ENCODE measurements at places on chromosomes 11 and 22. TPM values are rescaled to one million over a fixed set of nuclear protein-coding genes. Genes with fewer than 3 reads are reported as not detected.

- no peak for DNase-seq
Observed at GRCh38 chr11:91257667-91258066, 967.0 kb upstream of the FAT3 start.

DNA sequence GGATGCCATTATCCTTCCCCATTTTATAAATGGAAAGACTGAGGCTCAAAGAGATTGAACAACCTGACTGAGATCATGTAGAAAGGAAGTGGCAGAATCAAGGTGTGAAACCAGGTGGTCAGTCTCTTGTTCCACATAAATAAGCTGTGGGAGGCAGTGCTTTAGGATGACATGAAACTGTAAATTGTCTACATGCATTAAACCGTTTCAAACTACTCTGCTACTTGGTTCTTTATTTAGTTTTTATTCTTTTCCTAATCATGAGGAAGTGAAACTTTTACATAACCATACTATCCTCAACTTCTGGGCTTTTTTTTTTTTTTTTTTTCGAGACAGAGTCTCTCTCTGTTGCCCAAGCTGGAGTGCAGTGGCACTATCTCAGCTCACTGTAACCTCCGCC, 34.9 kb downstream of the CADM1 start:
- no peak for DNase-seq

GRCh38 chr22:23678133-23678532, 12.7 kb upstream of the RGL4 start:
- DNase-seq: no peak

GRCh38 chr11:119607726-119608125, 121.3 kb downstream of the NECTIN1 start:
- no peak for DNase-seq

DNA sequence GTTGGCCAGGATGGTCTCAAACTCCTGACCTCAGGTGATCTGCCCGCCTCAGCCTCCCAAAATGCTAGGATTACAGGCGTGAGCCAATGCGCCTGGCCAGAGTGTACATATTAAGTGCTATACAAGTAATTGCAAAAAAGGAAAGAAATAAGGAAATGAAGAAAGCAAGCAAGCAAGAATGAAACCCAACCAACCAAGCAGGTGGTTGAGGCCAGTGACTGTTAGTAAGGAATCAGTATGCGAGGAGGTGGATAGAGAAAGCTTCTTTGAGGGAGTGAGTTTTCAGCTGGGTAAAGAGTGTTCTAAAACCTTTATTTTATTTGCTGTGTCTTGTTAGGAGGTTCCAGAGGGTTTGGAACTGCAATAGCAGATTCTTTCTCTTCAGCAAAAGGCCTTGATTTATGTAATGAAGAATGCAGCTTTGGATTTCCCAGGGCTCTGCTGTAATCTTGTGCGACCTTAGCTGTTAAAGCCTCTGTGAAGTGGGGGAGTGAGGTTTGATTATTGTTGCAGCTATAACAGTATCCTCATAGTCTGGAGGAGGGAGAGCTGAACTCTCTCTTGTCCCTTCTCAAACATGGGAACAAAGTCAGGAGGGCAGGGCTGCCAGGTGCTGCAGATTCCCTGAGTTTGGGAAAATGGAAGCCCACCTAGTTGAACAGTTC, 5.7 kb downstream of the AMPD3 start:
- DNase-seq: no peak

DNA sequence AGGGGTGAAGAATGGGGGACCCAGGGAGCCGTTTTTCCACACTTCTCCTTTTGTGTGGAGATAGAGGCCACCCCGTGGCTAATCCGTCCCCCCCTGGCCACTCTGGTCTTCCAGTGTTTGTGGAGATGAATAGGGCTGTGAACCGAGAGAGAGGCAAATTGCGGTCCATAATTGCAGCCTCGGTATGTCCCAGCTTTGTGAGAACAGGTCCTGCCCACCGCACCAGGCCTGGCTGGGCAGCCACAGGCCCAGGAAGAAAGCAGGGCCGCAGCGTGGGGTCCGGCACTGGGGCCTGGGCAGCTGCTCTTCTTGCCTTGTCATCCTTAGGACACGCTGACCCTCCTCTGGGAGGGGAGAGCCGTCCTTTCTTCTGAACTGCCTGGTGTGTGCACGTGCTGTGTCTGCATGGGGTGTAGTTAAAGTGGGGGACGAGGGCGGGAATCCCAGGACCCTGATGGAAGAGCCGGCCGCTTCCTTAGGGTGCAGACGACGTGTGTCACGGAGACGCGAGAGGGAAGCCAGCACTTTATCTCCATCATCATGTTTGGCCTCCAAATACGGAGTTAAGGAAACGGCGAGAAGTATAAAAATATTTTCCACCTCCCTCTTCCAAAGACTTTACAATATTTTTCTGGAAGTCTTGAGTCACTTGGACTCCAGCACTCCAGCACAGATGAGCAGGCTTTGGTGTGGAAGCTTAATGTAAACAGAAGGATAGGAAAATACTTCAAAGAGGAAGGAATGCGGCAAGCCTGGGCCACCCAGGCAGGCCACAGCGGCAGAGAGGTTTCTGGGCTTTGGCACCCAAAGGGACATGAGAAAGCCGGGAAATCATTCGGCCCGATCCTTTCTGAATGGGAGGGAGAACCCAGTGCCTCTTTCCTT, 1248.4 kb downstream of the BRD1 start:
- DNase-seq: peak; percentile 54

DNA sequence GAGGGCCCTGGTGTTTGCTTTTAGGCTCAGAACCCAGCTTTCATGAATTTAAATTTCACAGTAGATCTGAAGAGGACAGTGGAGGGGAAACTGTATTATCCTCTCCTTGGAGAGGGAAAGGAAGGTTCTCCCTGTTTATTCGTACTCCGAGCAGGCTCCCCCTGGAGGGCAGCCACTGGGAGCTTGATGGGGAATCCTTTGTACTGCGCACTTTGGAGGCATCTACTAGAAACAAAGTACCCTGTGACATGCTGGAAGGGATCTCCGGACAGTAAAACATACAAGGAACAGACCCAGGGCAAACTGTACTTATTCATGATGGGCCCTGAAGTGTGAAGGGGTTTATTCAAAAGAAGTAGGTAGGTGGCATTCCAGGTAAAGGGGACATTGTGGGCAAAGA, 27.2 kb downstream of the NAV2 start:
- no peak for DNase-seq

GRCh38 chr22:30047364-30047738, 32.9 kb upstream of the HORMAD2 start:
- DNase-seq: peak; percentile 31

GRCh38 chr11:126573325-126573978, 218.0 kb downstream of the ST3GAL4 start:
- DNase-seq: no peak

DNA sequence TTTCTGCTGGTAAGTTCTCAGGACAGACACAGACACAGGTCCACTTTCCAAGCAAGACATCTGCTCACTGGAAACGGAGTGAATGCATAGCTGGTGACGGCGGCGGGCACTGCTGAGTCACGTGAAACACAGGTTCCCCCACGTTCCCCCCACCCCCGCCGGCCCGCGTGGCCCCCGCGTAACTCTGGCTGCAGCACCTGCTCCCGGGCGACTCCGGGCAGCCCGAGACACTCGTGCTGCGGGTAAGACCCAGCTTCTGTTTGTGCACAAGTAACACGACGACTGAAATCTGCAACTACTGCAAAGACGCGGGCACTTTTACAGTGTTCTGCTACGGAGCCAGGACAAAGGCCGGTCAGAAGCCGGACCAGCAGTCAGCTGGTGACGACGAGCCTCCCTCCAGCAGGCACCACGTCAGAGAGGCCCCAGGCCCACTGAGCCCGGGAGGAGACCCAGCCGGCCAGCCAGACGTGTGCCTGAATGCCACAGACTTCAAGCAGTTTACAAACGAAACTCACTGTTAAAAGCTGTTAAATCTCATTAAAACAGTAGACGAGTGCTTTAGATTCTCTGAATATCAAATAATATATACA, 12.9 kb upstream of the ARFGAP3 start:
- no peak for DNase-seq

GRCh38 chr11:127345819-127346459, 345.4 kb upstream of the KIRREL3 start:
- DNase-seq: peak; percentile 39

GRCh38 chr11:1447845-1448825, 38.4 kb downstream of the MOB2 start:
- peak; percentile 27 for DNase-seq

GRCh38 chr11:67262731-67263675, 3.3 kb upstream of the GRK2 start:
- DNase-seq: peak; percentile 83

GRCh38 chr11:94032066-94032465, 10.9 kb downstream of the HEPHL1 start:
- no peak for DNase-seq

- no peak for DNase-seq
Observed at GRCh38 chr11:17581732-17582053, 34.6 kb downstream of the OTOG start.

DNA sequence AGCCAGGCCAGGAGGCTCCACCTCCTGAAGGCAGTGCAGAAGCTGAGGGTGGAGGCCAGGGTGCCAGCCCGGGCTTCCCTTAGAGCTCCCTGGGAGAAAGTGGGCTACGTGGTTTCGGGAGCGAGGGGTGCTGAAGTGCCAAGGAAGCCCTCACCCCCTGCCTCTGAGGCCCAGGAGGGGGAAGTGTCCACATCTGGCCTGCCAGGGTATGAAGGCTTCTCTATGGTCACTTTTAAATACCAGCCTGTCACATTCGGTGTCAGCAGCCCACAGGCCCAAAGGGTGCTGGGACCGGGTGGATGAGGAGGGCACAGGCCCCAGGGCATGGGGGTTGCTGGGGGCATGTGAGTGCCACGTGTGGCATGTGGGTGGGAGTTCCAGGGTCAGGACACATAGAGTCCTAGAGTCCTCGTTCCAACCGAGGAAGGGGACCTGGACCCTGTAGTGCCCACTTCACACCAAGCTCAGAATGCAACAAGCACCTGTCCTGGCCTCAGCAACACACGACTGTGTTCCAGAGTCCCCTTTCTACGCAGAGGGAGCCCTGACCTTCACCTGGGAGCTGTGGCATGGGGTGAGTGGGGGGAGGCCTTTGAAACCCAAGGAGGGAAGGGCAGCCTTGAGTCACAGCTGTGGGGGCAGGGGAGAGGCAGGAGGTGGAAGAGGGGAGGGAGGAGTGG, 1.7 kb downstream of the SHISA8 start:
- DNase-seq: no peak

- no peak for DNase-seq
Observed at GRCh38 chr11:69380921-69381581, 87.1 kb downstream of the MYEOV start.

GRCh38 chr11:87215236-87215635, 177.5 kb downstream of the TMEM135 start:
- DNase-seq: peak; percentile 2

DNA sequence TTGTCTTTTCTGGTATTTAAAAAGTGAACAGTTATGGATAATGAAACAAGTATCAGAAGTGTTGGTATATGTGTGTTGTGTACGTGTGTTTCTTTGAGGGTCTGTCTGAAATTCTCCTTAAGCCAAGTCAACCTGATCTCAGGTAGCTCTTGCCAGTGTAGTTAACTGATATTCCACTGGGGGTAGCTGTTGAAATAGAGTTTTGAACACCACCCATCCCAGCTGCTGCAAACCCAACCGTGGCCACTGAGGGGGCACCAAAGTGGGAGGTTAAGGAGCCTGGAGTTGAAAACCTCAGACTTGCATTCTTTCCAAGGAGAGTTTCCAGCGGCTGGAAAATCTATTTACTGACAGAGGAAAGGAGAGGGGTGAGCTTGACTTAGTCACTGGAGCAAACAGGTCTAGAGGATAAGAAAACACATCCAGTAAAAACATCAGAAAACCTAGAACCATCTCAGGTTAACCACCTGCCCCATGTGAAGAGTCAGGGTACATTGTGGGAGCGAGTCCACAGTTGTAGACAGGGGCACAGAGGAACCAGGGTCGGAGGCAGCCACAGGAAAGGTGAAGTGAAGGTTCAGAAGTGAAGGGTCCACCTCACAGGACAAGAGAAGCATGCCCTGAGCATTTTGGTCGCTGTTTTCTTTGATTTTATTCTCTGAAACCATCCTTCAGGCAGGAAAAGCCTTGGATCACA, 8.8 kb upstream of the CUL5 start:
- DNase-seq: peak; percentile 45

DNA sequence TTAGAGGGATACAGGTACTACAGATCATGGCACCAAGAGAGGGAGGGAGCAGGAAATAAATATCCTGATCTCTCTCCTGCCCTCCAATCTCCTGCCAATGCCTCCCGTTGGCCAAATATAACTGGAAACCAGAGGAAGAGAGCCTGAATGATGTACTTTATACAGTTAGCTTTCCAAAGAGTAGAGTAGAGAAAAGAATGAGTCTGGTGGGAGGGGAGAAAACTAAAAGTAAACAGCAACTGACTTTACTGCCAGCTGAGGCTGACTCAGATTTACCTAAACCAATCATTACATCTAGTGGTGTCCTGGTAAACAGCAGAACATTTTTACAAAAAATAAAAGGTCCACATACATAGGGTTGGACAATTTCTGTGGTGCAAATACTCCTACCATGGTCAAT, 5.1 kb downstream of the MPZL3 start:
- no peak for DNase-seq

DNA sequence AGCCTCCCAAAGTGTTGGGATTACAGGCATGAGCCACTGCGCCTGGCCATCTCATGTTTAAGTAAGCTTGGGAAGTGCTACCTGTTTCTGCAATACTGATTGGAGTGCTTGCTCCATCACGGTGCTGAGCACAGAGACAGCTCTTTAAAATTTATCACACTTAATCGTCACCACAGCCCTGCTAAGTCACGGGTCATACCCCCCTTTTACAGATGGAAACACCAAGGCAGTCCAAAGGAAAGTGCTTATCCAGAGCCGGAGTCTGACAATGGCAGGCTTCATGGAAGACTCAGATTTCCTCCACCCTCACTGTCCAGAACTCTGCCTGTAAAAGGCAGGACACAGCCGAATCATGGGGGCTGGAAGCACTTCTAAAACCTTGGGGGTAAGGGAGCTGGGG, 2.7 kb upstream of the C22orf15 start:
- DNase-seq: no peak

- no peak for DNase-seq
Observed at GRCh38 chr11:35216962-35217678, 78.1 kb downstream of the CD44 start.

AP5B1 gene
- 10.7 TPM for total RNA-seq

MS4A4A gene
- not detected for total RNA-seq

SLC25A45 gene
- 0.23 TPM for total RNA-seq

ROM1 gene
- total RNA-seq: 2.7 TPM

IL17REL gene
- not detected for total RNA-seq

P2RY6 gene
- total RNA-seq: not detected

MB gene
- 2.3 TPM for total RNA-seq

MEI1 gene
- total RNA-seq: 0.42 TPM

DNAJC4 gene
- total RNA-seq: 2.7 TPM

PIM3 gene
- total RNA-seq: 87.7 TPM
